ENCODE measurements at places on chromosomes 5 and 9. TPM values are rescaled to one million over a fixed set of nuclear protein-coding genes. Genes with fewer than 3 reads are reported as not detected.

- no peak for DNase-seq
Measured at GRCh38 chr5:164224236-164224635, 718.8 kb downstream of the MAT2B start.

EPB41L4B gene
- 11.2 TPM for total RNA-seq

RFX3 gene
- total RNA-seq: 4.5 TPM

- DNase-seq: no peak
Measured at GRCh38 chr5:43362725-43363435, 49.3 kb downstream of the CCL28 start.

DNA sequence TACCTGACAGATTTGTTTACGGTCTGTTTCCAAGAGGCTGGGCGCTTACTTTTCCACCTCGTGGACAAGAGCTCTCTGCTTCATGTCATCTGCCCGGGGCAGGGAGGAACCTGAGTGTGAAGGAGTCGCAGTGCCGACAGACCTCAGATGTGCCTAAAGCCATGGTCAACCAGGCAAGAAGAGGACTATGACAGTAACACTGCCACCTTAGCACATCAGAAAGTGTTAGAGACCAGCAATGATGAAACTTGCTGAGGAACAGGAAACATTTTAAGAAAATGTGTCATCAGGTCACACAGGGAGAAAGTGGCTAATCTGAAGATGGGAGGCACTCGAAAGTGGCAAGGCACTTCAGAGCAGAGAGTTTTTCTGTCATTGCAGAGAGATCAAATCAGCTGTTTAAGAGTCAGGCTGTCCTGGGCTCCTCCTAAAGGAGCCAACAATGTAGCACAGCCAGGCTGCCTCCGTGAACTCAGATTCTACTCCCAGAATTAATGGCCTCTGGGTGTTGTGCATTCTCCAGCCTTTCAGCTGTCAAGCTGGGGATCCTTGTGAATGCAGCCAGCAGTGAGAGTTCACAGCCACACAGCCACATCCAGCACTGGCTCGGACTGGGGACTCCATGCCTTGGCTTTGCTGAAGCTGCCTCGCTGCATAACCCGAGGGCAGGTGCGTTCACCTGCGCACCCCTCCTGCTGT is 94.6 kb downstream of the RAPGEF1 start:
- no peak for DNase-seq

GRCh38 chr5:15483351-15484097 is 16.5 kb upstream of the FBXL7 start:
- DNase-seq: no peak

CNTLN gene
- 12.1 TPM for total RNA-seq

ZDHHC21 gene
- total RNA-seq: 7.6 TPM

ANKDD1B gene
- total RNA-seq: 0.04 TPM

PIGO gene
- total RNA-seq: 19.9 TPM

CHSY3 gene
- 1.7 TPM for total RNA-seq

SLC25A2 gene
- 0.40 TPM for total RNA-seq

STPG3 gene
- total RNA-seq: not detected

- DNase-seq: no peak
Measured at GRCh38 chr5:168887931-168888330, 308.8 kb upstream of the PANK3 start.

SMIM33 gene
- total RNA-seq: not detected

ZNF354C gene
- not detected for total RNA-seq

DNA sequence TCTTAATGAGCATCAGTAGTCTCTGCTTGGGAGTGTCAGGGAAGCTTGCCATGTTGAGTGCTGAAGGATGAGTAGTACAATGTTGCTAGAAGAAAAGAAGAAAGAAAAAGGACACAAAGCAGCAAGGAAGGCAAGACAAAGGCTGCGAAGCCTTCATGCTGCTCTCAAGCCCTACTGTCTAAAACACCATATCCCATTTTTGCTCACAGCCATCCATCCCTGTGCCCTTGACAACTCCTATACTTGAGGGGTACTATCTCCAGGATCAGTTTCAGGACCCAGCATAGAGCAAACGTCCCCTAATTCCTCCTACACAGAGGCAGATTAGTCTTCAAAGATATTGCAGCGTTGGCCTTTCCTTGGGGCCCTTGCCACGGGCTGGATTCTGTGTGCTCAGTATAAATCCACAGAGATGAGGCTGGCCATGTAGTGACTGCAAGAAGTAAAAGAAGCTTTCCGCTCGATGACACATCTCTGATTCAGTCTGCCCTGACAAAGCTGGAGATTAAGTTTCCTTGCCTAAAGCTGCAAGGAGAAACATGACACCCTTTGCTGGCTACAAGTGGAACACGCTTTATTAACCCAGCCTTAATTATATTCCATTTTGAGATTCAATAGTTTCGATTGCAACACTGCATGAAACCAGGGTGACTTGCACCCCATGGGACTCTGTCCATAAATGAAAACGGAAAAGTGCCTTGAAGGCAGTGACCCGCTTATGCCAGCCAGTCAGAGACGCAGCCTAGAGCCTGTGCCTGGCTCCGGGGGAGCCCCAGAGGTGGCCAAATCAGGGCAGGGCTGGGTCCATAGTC is 304.6 kb downstream of the ACTL7B start:
- DNase-seq: peak; percentile 91

DNA sequence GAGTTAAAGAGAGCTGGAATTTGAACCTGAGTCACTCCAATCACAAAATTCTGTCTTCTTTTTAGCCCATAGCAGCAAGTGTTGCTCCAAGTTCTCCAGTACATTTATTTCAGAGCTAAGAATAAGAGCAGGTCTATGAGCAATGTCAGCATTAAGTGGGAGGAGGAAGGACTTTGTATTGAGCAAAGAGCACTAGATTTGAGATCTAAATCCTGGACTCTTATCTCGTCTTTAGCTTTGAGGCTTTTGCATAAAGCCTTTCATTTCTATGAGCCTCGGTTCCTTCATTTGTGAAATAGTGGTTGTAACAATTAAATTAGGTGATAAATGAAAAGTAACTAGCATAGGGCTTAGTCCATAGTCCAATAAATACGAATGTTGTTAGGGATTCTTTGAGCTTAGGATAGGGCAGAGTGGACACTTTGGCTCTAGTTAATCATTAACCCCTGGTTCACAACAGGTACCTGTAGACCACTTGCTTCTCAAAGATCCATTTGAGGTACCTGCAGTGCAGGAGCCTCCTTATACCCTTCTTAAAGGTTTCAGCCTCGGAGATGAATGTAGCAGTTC is 464.1 kb upstream of the KLF4 start:
- DNase-seq: no peak

DNA sequence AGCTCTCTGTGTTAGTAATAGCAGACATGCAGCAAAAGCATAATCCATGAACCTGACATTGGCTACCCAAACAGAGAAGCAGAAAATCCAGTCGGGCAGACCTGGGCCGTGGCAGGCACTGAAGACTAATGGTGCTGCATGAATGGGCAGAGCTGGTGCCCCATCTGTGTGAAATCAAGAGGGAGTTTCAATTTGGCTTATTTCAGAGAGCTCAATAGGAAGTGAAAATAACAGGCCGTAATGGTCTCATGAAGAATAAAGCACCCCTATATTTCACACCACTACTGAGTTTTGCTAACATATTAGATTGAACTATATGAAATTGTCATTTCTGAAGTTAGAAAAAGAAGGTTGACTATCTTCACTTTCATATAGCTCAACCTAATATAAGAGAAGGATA is 149.7 kb downstream of the ENC1 start:
- no peak for DNase-seq

DNA sequence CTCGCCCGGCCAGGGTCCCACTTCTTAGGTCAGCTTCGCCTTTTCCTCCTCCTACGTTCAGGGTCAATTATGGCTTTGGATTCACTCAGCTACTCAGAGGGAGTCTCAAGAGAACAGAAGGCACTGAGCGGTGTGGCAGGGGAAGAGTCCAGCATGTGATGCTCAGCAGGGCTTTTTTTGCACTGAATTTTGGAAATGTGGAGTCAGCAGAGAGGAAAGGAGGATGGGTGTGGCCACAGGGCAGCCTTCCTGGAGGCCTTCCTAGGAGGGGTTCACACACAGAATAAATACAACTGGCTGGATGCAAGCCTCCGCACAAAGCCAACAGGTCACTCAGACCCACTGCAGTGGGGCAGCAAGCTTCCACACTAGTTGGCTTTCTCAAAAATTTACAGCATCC is 4.8 kb downstream of the NAIF1 start:
- DNase-seq: no peak

DNA sequence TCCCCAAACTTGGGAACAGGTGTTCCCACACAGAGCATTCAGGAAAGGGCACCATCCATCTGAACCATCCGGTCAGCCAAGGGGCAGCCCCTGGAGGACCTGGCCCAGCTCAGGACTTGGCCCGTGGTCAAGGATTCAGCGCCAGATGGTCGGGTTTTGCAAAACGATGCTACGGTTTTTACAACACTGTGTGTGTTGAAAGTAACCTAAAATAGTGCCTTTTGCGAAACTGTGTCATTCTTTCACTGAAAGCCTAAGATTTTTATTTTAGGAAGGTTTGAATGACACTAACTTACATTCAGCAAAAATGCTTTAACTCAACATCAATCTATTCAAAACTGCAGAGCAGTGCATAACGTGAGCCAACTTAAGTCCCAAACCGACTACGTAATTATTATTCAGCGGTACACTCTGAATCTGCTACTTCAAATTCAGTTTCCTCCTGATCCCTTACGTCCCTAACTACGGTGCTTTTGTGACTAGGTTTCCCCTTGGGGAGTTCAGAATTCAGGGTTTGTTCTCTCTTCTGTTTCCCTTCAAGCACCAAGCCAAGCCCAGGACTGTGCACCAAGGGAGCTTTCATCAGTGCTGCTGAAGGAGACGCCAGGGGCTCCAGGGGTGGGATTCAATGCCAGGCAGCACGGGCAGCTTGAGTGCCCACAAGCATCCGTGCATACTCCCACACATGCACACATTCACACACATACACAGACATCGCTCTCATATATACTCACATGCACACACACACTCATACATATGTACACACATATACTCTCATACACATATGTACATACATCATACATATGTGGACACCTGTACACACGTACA is 25.8 kb downstream of the LPCAT1 start:
- no peak for DNase-seq

DNA sequence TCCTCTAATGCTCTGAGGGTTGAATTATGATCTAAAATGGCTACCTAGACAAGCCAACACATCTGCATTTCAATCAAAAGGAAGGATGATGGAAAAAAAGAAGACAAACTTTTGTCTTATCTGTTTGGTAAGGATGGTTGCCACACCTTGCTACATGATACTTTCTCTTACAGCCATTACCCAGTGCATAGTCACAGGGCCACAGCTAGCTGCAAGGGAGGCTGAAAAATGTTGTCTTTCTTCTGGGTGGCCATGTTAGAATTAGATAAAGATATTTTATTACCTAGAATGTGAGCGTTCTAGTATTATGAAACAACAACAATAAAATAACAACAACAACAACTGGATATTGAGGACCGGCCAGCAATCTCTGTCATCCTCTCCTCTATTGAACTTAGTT is 4.7 kb upstream of the AOPEP start:
- DNase-seq: no peak

DNA sequence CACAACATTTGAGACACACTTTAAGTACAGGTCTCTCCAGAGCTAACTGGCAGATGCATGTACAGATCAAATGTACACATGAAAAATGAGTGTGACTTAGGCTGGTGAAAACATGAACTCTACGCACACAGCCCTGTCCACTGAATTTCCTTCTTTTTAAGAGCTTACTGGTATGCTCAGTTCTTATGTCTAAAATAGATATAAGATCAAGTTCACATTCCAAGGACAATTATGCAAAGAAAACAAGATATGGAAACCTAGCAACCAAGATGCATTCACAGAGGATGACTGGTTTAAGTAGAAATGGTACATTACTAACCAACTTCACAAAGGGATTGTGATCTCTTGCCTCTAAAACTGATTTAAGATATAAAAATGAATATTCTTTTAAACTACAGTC is 56.7 kb downstream of the TLE1 start:
- peak; percentile 7 for DNase-seq

- peak; percentile 74 for DNase-seq
Measured at GRCh38 chr9:71249729-71250317, 128.4 kb upstream of the TRPM3 start.

FAT2 gene
- not detected for total RNA-seq

TSSK1B gene
- 0.33 TPM for total RNA-seq

IL5 gene
- total RNA-seq: not detected

GRCh38 chr9:122332083-122332482 is 38.7 kb upstream of the PTGS1 start:
- no peak for DNase-seq

DNA sequence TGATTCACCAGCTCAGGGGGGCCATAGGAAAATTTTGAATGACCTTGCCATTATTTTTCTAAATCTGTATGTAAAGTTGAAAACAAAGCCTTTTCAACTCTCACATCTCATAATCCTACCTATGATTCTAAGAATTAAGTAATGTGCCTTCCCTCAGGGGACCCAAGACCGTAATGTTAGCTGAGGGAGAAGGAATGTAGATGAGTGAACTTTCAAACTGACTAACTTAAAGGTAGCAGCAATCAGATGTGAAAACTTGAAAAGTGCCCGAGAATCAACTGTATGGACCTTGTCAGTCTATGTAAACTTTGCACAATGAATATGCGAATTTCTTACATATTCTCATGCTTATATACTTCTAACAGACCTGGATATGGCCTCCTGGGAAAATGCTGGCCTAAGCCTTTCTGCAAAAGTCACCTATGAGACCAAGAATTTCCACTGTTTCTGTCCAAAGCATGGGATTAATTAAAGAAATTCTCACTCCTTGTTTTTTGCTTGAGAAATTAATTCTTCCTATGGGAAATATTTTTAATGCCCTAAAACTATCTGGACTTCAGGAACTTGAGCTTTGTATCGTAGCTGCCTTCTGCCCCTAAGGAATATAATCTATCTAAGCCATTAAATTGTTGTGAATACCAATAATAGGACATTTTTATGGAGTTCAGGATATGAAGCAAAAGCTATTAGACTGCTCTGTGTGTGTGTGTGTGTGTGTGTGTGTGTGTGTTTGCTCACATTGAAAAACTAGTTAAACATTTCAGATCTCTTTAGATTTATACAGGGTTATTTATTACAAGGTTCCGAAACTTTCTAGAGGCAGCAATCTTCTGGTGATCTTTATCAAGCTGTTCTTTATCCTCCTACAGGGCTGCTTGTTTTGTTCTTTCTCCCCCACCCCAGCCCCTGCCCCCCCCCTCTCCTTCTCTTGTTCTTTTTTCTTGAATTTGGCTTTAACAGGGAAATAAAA is 169.1 kb upstream of the CLINT1 start:
- DNase-seq: no peak
